ENCODE measurements at places on chromosomes 5 and 9. TPM values are rescaled to one million over a fixed set of nuclear protein-coding genes. Genes with fewer than 3 reads are reported as not detected.

Gene OSMR
- 79.2 TPM for total RNA-seq

Gene PCDHA9
- total RNA-seq: 1.1 TPM

Gene MLANA
- not detected for total RNA-seq

Gene HARS1
- 68.2 TPM for total RNA-seq

Gene CARTPT
- total RNA-seq: not detected

Gene SPACA9
- total RNA-seq: 2.2 TPM

Gene SPATA31C1
- not detected for total RNA-seq

Gene CHSY3
- 24.3 TPM for total RNA-seq

Gene ARAP3
- total RNA-seq: 16.2 TPM

Gene CCDC192
- not detected for total RNA-seq

Gene REEP2
- total RNA-seq: 11.5 TPM

Gene PROB1
- 1.9 TPM for total RNA-seq

Gene PLEKHG4B
- total RNA-seq: under 0.01 TPM

Gene PCDHB10
- 9.1 TPM for total RNA-seq

Gene ANKRD34B
- total RNA-seq: not detected

Gene TUSC1
- 31.1 TPM for total RNA-seq

Gene PCDHB5
- 11.0 TPM for total RNA-seq

Gene MOB3B
- 6.6 TPM for total RNA-seq

Gene PIP5K1B
- total RNA-seq: 7.1 TPM

Gene TPM2
- 4,158 TPM for total RNA-seq

Gene TRAF2
- 11.6 TPM for total RNA-seq

Gene INSL4
- total RNA-seq: not detected

Gene CCDC183
- 0.71 TPM for total RNA-seq

Gene BAAT
- total RNA-seq: not detected

Gene NAIF1
- 11.8 TPM for total RNA-seq

Gene UAP1L1
- 11.4 TPM for total RNA-seq

Gene MED7
- 5.1 TPM for total RNA-seq

Gene FANCC
- 9.6 TPM for total RNA-seq

Gene PCDHGA11
- 10.4 TPM for total RNA-seq

Gene TMEM174
- not detected for total RNA-seq

Gene PSAT1
- 1.9 TPM for total RNA-seq

Gene ATOSB
- 30.2 TPM for total RNA-seq

Gene PCDHB4
- total RNA-seq: 2.8 TPM

Data from thoracic aorta (tissue), 2 donors.